ENCODE measurements at places on chromosomes 13 and 19.
A peak's percentile ranks its signal among the peaks of the same experiment; 100 is the strongest.

GRCh38 chr19:34644991-34645461, 31.9 kb downstream of the SCGB2B2 start:
- H3K4me1 ChIP-seq: no peaks in the 10 kb centered on the region
- H3K27ac ChIP-seq: no peak overlapping the region
- H3K27me3 ChIP-seq: no peaks in the 10 kb centered on the region
- no peak for DNase-seq
- no peaks in the 10 kb centered on the region for H3K36me3 ChIP-seq

DNA sequence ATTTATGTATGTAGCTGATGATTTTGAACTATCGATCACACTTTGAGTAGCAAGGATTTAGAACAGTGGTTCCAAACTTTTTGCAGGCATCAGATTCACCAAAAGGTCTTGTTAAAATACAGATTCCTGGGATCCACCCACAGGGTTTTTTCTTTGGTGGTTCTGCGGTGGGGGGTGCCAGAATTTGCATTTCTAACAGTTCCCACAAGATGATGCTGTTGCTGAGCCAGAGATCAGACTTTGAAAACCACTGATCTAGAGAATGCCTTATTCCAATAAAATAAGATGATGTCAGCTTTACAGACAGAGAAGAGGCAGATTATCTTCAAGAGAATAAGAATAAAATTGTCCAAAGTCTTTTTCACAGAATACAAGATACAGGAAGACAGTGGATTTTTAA, 80.9 kb upstream of the SHISA2 start:
- no peaks in the 10 kb centered on the region for H3K4me1 ChIP-seq
- H3K36me3 ChIP-seq: no peaks in the 10 kb centered on the region
- no peak overlapping the region for H3K27ac ChIP-seq
- DNase-seq: no peak

DNA sequence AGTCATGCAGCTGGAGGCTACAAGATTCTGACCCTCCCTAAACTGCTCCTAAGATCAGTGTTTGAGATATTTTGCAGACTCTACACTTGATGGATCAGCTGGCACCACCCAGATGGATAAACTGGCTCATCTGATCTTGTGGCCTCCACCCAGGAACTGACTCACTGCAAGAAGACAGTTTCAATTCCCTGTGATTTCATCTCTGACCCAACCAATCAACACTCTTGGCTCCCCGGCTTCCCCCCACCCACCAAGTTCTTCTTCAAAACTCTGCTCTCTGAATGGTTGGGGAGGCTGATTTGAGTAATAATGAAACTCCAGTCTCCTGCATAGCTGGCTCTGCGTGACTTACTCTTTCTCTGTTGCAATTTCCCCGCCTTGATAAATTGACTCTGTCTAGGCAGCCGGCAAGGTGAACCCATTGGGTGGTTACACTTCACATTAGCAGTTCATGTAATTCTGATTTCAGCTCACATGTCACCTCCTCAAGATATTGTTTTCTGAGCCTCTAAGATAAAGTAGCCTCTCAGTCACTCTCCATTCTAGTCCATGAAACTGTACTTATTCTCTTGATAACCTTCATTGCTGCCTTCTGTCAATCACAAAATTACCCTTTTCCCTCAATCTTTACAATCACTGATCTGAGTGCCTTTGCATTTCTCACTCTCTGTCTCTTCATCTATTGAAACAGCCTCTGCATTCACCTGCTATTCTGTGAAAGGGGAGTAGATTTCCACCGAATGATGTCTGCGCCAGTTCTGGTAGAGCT, 9.9 kb upstream of the FPR3 start:
- H3K4me3 ChIP-seq: no peak overlapping the region
- peak; percentile 6 for DNase-seq
- H3K27ac ChIP-seq: no peak overlapping the region
- no peaks in the 10 kb centered on the region for H3K27me3 ChIP-seq

DNA sequence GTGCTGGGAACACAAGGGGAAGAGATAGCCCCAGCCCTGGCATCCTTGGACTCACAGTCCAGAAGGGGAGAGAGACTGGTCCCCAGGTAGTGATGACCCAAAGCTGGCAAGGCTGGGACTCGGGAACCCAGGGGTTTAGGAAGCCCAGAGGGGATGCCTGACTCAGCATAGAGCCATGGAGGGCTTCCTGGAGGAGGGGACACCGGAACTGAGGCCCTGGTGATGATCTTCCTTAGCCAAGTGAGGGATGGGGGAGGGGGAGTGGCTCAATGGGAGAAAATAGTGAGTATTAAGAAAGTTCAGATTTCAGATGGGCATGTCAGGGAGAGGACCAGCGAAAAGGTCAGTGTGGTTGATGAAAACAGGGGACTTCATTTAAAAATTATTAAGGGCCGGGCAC, 26.8 kb downstream of the EXOC3L2 start:
- H3K27ac ChIP-seq: no peak overlapping the region
- H3K36me3 ChIP-seq: no peaks in the 10 kb centered on the region
- no peaks in the 10 kb centered on the region for H3K4me1 ChIP-seq
- no peak overlapping the region for H3K4me3 ChIP-seq
- DNase-seq: no peak
- peaks cover 43% of the 10 kb centered on the region for H3K27me3 ChIP-seq

DNA sequence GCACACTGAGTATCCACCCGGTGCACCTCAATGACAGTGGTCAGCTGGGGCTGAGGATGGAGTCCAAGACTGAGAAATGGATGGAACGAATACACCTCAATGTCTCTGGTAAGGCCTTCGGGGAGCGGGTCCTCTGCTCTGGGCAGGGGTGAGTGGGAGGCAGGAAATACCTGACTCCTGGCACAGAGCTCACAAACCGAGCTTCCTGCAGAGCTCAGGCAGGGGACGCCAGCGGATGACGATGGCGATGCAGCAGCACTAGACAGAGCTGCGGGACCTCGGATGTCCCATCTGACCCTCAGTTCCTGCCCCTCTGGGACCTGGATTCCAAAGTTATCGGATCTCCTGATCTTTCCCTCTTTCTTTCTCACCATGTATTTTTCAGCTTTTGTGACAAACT, 3.8 kb downstream of the CD22 start:
- no peaks in the 10 kb centered on the region for H3K36me3 ChIP-seq
- peaks cover 38% of the 10 kb centered on the region for H3K4me1 ChIP-seq
- H3K27me3 ChIP-seq: no peaks in the 10 kb centered on the region

GRCh38 chr19:2462635-2463421, 6.1 kb upstream of the LMNB2 start:
- H3K36me3 ChIP-seq: peaks cover 3% of the 10 kb centered on the region
- peaks cover 3% of the 10 kb centered on the region for H3K27me3 ChIP-seq
- peaks cover 16% of the 10 kb centered on the region for H3K4me1 ChIP-seq
- peak overlapping the region; percentile 94 for H3K4me3 ChIP-seq
- no peak overlapping the region for H3K27ac ChIP-seq

GRCh38 chr19:40704491-40705361, 12.0 kb downstream of the COQ8B start:
- H3K4me1 ChIP-seq: peaks cover 7% of the 10 kb centered on the region
- peaks cover 37% of the 10 kb centered on the region for H3K36me3 ChIP-seq
- no peak overlapping the region for H3K27ac ChIP-seq
- H3K4me3 ChIP-seq: no peak overlapping the region
- H3K27me3 ChIP-seq: no peaks in the 10 kb centered on the region

DNA sequence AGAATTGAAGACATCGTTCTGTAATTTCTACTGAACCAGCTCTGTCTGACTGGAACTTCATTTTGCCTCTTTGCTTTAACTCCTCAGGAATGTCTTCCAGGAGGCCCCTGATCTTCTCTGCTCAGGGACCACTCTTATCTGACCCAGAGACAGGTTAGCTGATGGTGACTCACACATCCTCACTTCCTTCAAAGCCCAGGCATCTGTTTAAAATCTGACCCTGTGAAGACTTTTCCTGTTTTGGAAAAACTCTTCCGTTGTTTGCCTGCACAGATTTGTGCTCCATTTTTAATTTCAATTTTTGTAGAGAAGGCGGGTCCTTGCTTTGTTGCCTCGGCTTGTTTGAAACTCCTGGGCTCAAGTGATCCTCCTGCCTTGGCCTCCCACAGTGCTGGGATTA, 1.6 kb downstream of the ARL11 start:
- peaks cover 17% of the 10 kb centered on the region for H3K4me1 ChIP-seq
- peaks cover 5% of the 10 kb centered on the region for H3K36me3 ChIP-seq
- H3K4me3 ChIP-seq: no peak overlapping the region
- no peaks in the 10 kb centered on the region for H3K27me3 ChIP-seq
- no peak overlapping the region for H3K27ac ChIP-seq
- DNase-seq: no peak

DNA sequence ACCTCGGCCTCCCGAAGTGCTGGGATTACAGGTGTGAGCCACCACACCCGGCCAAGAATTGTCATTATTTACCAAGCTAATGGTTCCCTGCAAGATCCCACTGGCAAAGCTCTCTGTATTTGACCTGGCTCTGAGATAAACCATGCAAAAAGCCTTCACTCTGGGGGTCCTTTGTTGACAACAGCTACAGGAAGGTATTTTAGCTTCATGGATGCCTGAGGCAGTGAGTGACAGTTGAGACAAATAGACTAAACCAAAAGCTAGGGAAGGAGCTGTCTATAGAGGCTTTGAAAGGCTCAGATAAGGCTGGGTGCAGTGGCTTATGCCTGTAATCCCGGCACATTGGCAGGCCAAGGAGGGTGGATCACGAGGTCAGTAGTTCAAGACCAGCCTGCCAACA, 45.5 kb downstream of the NOTCH3 start:
- no peaks in the 10 kb centered on the region for H3K4me1 ChIP-seq
- H3K27ac ChIP-seq: no peak overlapping the region
- H3K27me3 ChIP-seq: peaks cover 2% of the 10 kb centered on the region
- no peak for DNase-seq
- H3K4me3 ChIP-seq: no peak overlapping the region

DNA sequence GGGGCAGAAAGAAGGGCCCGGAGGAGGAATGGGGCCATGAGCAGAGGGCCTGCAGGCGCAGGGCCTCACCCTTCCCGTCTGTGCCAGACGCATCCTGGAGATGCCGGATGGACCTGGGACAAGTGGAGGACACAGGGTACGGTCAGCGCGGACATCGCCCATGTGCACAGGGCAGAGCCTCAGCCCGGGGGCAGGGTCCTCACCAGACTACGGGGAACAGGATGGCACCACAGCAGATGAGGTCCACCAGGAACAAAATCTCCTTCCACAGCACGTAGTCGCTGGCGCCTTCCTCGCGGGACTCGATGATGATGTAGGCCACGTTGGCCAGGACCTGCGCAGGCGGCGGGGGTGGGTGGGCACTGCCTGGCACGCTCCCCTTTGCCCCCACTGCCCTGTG, 5.6 kb downstream of the GPR108 start:
- H3K4me3 ChIP-seq: no peak overlapping the region
- DNase-seq: no peak
- peaks cover 18% of the 10 kb centered on the region for H3K4me1 ChIP-seq
- H3K27ac ChIP-seq: no peak overlapping the region

Measured in activated T-helper 1 cell treated with anti-CD3 and anti-CD28 coated beads, Interleukin-12 subunit alpha, Interleukin-12 subunit beta, Interleukin-2, Interleukin-4 antibody, amounts not matched to agents 30 ng/mL and 10 ng/mL and 1 ng/mL, durations not matched to agents 14 hours and 24 hours and 36 hours (primary cell).